Naive thymus-derived CD4-positive, alpha-beta T cell (primary cell): ENCODE measurements at places on chromosomes 2 and 18. TPM values are rescaled to one million over a fixed set of nuclear protein-coding genes. Genes with fewer than 3 reads are reported as not detected.

Gene SERPINB10
- not detected for total RNA-seq

Gene IL1RL2
- total RNA-seq, result 0.15 TPM

Gene MLPH
- not detected for total RNA-seq

Gene SATB2
- total RNA-seq, result 0.32 TPM

Gene ZNF396
- 0.54 TPM for total RNA-seq

Gene ARPC2
- 330 TPM for total RNA-seq

Gene NT5DC4
- 0.56 TPM for total RNA-seq

Gene CD8A
- total RNA-seq, result 1.6 and 2.2 TPM in 2 replicates

Gene GNLY
- 780 TPM for total RNA-seq

Gene REV1
- total RNA-seq, result 71.2 TPM

Gene SCN2A
- total RNA-seq, result not detected in 2 replicates

Gene STK39
- total RNA-seq, result 32.4 and 33.9 TPM in 2 replicates

Gene BMPR2
- total RNA-seq, result 7.8 and 8.0 TPM in 2 replicates

Gene LINC00305
- not detected for total RNA-seq

Gene VAMP5
- 25.6 TPM for total RNA-seq

Gene C2orf78
- not detected for total RNA-seq
